ENCODE measurements at places on chromosomes 1 and 21.

DNA sequence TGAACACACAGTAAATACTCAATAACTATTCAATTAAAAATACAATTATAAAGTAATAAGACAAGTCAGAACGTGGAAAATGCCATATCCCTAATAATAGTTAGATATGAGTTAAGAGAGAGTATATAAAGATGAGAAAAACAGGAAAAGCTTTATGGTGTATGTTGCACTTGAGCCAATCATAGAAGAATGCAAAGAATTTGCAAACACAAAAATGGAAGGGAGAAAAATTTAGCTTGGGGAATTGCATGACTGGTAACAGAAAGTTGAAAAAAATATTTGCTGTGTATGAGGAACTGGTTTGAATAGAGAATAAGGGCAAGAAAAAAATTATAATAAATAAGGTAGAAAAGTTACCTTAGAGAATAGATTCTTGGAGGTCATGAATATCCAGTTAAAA, 739.6 kb upstream of the CXADR start:
- no peaks in the 10 kb centered on the region for H3K27me3 ChIP-seq
- H3K4me3 ChIP-seq, result no peak overlapping the region
- DNase-seq, result no peak
- no peaks in the 10 kb centered on the region for H3K36me3 ChIP-seq
- H3K4me1 ChIP-seq, result no peaks in the 10 kb centered on the region
- H3K27ac ChIP-seq, result no peak overlapping the region

DNA sequence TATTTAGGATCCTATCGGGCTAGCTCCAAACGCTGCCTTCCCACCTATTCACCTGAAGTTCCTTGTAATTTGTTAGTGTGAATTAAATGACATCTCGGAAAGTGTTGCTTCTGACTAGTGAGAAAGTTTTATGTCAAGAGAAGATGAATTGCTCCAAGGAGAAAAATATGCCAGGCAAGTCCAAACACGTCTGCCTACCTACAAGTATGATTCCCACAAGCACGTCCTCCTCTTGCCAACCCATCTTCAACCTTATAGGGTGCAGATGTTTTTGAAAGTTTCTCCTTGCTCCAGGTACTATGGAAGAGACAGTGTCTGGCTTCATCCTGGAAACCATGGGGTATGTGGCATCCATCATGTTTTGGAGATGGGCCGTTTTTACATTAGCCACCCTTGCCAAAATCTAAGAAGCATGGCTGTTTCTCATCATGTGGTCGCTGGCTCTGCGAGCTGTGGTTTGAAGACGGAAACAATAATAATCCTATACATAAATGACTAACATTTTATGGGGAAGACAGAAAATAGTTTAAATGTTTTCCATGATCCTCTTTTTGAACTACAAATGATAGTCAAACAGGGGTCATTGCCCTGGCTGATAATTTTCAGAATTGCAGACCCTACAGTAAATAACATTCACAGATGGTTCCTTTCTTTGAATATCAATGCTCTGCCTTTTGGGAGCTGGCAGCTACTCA, 505.8 kb downstream of the SMYD3 start:
- H3K4me3 ChIP-seq, result no peak overlapping the region
- no peaks in the 10 kb centered on the region for H3K4me1 ChIP-seq
- no peak for DNase-seq

DNA sequence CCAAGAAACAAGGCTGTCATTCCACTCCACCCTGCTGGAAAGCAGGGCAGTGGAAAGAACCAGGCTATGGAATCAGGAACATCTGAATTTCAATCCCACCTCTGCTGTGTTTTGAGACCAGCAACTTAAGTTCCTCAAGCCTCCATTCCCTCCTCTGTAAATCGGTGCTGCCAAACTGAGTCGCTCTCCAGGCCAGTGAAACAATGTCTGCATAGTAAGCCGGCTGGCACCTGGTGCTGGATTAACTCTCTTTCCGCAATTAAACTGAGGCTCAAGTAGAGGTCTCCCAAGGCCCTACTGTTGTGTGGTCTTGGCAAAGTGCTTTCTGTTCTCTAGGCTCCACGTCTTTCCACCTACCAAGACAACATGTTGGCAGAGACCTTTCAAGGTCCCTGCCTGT, 65.3 kb downstream of the SSBP3 start:
- H3K36me3 ChIP-seq, result peaks cover 2% of the 10 kb centered on the region
- no peak overlapping the region for H3K4me3 ChIP-seq
- DNase-seq, result no peak
- H3K27ac ChIP-seq, result peak overlapping the region; percentile 76
- peaks cover under 1% of the 10 kb centered on the region for H3K4me1 ChIP-seq

GRCh38 chr1:160328184-160328583, 14.9 kb downstream of the COPA start:
- H3K4me3 ChIP-seq, result no peak overlapping the region
- peaks cover 87% of the 10 kb centered on the region for H3K36me3 ChIP-seq
- DNase-seq, result no peak
- no peaks in the 10 kb centered on the region for H3K27me3 ChIP-seq

GRCh38 chr1:20487236-20487590, 1.2 kb upstream of the CAMK2N1 start:
- H3K4me3 ChIP-seq, result no peak overlapping the region
- no peaks in the 10 kb centered on the region for H3K27me3 ChIP-seq
- H3K4me1 ChIP-seq, result peaks cover 8% of the 10 kb centered on the region
- DNase-seq, result no peak

- no peaks in the 10 kb centered on the region for H3K27me3 ChIP-seq
- H3K27ac ChIP-seq, result no peak overlapping the region
- H3K4me1 ChIP-seq, result no peaks in the 10 kb centered on the region
- no peak overlapping the region for H3K4me3 ChIP-seq
Observed at GRCh38 chr1:37391211-37392011, 83.0 kb upstream of the ZC3H12A start.

- no peak overlapping the region for H3K27ac ChIP-seq
- H3K4me1 ChIP-seq, result no peaks in the 10 kb centered on the region
- H3K36me3 ChIP-seq, result no peaks in the 10 kb centered on the region
Observed at GRCh38 chr1:234696148-234696576, 86.2 kb upstream of the IRF2BP2 start.

DNA sequence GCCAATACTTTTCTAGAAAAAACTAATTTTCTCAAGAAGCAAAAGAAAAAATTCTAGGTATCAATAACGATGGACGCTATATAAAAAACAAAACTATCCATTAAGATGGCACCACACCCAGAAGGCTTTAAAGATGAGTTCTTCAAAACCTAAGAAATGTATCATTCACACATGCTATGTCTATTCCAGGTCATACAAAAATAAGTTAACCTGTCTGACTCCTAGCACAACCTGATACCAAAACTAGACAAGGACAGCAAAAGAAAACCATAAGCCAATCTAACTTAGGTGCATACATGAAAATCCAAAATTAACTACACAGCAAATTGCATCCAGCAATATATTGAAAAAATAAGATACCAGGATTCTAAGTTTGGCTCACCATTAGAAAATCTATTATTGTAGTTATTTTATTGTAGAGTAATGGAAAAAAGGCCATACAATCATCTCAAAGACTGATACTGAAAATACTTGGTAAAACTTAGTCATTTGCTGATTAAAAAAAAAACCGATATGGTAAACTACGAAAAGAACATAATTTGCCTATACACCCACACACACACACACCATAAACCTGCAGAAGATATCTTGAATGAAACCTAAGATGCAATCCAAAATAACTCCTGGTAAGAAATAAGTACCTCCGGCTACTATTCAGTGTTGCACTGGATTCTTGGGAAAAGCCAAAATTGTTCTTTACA, 55.0 kb downstream of the TRAF5 start:
- H3K27me3 ChIP-seq, result no peaks in the 10 kb centered on the region
- H3K36me3 ChIP-seq, result peaks cover 3% of the 10 kb centered on the region
- H3K4me3 ChIP-seq, result peak overlapping the region; percentile 71

DNA sequence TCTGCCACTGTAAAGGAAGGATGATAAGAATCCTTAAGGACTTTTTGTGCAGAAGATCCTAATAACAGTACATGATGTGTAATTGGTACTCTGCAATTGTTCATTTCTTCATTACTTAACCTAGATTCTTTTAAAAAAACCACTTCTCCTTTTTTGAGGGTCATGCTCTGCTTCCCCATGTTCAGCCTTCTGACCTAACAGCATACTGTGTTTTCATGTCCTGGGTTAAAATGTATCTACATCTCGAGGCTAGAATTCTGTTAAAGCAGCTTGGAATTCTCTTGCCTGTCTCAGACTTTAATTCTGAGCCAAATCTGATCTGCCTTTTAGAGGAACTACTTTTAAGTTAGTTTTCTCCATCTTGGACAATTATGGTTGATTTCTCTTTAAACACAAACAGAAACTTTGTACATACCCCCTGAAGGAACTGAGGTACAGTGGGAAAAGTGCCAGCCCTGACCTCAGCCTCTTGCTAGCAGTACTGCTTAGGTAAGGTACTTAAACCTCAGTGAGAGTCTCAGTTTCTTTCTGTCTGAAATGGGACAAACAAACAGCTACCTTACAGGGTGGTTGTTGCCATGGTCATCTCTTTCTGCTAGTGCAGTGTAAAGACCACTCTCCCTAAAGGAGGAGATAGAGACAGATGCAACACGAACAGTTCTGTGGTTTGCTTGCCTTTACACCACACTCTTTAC, 103.2 kb upstream of the DYNLT5 start:
- no peaks in the 10 kb centered on the region for H3K4me1 ChIP-seq
- peaks cover 19% of the 10 kb centered on the region for H3K36me3 ChIP-seq
- no peak overlapping the region for H3K27ac ChIP-seq

GRCh38 chr1:109933856-109934711, 23.4 kb downstream of the CSF1 start:
- peaks cover 9% of the 10 kb centered on the region for H3K36me3 ChIP-seq
- H3K27me3 ChIP-seq, result no peaks in the 10 kb centered on the region
- no peak overlapping the region for H3K4me3 ChIP-seq
- H3K4me1 ChIP-seq, result peaks cover 4% of the 10 kb centered on the region

GRCh38 chr1:206633708-206634121, 1.6 kb upstream of the DYRK3 start:
- peaks cover 22% of the 10 kb centered on the region for H3K4me1 ChIP-seq
- no peak for DNase-seq
- peak overlapping the region; percentile 5 for H3K27ac ChIP-seq
- no peaks in the 10 kb centered on the region for H3K36me3 ChIP-seq
- no peak overlapping the region for H3K4me3 ChIP-seq
- H3K27me3 ChIP-seq, result no peaks in the 10 kb centered on the region
